Stimulated activated CD8-positive, alpha-beta memory T cell treated with anti-CD3 and anti-CD28 coated beads, Interleukin-15, amount 100 ng/mL, for 4 hours (primary cell): ENCODE measurements at places on chromosomes 5 and 9.
A peak's percentile ranks its signal among the peaks of the same experiment; 100 is the strongest.

- DNase-seq = no peak
These were observed 29.5 kb downstream of the SPEF2 start for GRCh38 chr5:35647128-35647527.

DNA sequence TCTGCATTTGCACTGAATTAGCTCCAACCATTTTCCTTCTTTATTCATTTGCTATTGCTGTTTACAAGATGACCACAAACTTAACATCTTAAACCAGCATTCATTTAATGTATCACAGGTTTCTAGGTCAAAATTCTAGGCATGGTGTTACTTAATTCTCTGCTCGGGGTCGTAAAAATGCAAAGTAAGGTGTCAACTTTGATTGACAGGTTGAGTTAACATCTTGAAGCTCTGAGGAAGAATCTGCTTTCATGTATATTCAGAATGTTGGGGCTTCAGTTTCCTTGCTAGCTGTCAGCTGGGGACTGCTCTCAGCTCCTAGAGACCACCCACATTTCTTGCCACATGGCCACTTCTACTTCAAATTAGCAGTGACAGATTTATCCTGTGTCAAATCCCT is 348.7 kb upstream of the GRIN3A start:
- DNase-seq = no peak

DNA sequence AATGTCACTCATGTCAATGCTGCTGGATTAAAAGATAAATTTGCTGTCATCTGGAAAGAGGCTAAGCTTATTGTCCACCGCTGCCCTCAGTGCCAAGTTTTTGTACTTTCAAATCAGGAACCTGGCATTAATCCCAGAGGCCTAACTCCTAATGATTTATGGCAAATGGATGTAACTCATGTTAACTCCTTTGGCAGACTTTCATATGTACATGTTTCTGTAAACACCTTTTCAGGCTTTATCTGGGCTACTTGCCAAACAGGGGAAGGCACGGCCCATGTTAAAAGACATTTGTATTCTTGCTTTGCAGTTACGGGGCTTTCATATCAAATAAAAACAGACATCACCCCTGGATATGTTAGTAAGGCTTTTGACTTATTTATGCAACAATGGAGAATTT is 608.0 kb upstream of the ACO1 start:
- DNase-seq = no peak

DNA sequence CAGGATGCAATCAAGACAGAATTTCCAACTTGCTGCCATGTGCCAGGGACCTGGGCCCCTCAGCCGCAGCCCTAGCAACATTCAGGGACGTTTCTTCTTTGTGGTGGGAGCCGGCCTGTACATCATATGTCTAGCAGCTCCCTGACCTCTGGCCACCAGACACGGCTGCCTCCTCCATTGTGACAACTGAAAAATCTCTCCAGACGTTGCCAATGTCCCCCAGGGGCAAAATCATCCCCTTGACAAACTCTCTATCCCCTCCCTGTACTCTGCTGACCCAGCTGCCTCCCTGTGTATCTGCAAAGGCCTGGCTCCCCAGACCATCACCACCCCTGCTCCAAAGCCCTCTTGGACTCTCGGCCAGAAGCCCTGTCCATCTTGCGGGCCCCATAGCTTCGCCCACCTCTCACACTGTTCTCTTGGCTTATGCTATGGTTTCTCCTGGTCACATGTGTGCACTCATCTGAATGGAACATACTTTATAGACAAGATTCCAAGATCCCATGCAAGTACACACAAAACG is 40.8 kb downstream of the BICD2 start:
- no peak for DNase-seq

DNA sequence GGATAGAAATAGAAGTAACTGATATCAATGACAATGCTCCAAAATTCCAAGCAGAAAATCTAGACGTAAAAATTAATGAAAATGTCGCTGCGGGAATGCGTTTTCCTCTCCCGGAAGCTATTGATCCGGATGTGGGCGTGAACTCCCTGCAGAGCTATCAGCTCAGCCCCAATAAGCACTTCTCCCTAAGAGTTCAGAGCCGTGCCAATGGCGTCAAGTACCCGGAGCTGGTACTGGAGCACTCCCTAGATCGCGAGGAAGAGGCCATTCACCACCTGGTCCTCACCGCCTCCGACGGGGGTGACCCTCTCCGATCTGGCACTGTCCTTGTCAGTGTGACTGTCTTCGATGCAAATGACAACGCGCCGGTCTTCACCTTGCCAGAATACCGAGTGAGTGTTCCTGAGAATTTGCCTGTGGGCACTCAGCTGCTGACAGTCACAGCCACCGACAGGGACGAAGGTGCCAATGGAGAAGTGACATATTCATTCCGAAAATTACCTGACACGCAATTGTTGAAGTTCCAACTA is 818 bp downstream of the PCDHGA10 start:
- DNase-seq = no peak

GRCh38 chr9:109150925-109151545 is 16.0 kb downstream of the FRRS1L start:
- DNase-seq = no peak

- DNase-seq = no peak
These were observed 99.7 kb downstream of the SERINC5 start for GRCh38 chr5:80156156-80156555.

DNA sequence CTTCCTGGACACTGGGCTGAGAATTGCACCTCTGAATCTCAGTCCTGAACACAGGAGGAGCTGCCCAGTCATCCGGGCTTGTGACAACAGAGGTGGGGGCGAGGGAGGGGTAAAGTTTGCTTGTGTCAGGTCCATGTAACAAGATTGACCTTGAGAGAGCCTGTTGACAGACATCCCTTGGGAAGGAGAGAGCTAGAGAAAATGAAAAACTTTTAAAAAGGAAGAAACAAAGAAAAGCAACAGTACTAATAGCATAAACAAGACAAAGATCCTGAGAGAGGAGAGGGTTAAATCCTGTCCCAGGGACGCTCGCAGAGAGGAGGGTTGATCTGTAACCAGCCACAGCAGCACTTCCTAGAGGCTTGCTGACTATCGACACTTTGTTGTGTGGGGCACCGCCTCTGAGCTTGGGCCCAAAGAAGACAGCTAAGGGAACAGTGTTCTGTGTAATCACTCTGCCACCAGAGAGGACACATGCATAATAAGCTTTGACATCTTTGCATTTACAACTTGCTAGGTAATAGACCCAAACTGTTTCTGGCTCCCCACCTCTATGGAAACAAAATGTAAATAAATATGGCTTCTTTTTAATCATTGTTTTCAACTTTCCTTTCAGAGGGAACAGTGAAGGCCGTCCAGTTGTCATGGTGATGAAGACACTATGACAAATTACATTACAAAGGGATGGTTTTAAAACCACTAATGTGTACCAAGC is 363.7 kb downstream of the CSNK1G3 start:
- no peak for DNase-seq

DNA sequence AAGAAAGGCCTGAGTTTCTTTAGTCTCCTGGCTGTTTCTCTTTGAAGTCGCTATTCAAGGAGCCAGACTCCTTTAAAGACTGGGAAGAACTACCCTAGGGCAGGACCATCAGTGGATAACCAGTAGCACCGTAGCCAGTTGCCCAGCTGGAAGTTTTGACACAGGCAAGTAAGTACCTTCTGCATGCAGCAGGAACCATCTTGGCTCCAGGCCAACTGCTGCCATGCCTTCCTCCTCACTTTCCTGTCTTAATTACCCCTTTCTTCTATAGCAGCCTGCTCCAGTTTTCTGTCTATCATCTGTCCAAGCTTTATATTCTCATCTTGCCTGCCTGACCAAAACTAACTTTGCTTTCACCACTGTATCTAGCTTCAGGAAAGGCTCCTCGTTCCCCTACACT is 149.7 kb upstream of the SV2C start:
- no peak for DNase-seq

GRCh38 chr5:16311666-16312065 is 132.1 kb upstream of the MARCHF11 start:
- DNase-seq = no peak

- DNase-seq = no peak
These were observed 53.9 kb downstream of the GALNT10 start for GRCh38 chr5:154244476-154244875.

- no peak for DNase-seq
These were observed 4.8 kb downstream of the ADAMTSL1 start for GRCh38 chr9:18478501-18479361.

DNA sequence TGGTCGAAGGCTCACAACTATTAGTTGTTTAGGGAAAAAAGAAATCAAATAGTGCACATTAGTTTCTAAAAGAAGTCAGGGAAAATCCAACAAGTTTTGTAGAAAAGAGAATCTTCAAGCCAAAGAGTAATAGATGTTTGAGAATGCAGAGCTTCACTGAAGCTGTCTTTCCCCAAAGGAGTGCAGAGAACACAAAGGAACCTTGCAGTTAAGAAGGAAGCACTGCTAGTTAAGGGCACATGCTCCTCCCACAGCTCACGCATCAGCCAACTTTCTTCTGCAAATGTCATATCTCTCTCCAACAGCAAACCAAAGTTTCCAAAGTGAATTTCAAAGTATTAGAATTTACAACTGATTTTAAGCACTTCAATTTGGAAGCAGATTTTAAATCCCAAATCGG is 116.4 kb upstream of the FST start:
- no peak for DNase-seq

DNA sequence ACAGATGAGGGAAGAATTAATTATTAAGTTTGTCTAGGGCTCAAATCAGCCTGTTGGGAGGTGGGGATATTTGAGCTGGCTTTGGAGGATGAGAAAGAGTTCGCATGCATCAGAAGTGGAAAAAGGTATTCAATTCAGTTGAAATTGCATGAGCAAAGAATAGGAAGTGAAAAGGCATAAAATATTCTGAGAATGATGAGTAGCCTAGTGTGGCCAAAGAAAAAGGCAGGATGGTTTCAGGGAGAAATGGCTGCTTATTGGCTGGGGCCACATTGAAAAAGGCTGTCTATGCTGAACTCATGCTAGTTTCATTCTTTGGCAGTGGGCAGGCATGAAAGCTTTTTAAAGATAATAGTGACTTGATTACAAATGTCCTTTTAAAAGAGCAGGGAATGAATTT is 235.4 kb upstream of the RIOK2 start:
- DNase-seq = no peak

- no peak for DNase-seq
These were observed 32.9 kb upstream of the AOPEP start for GRCh38 chr9:94693485-94694204.

DNA sequence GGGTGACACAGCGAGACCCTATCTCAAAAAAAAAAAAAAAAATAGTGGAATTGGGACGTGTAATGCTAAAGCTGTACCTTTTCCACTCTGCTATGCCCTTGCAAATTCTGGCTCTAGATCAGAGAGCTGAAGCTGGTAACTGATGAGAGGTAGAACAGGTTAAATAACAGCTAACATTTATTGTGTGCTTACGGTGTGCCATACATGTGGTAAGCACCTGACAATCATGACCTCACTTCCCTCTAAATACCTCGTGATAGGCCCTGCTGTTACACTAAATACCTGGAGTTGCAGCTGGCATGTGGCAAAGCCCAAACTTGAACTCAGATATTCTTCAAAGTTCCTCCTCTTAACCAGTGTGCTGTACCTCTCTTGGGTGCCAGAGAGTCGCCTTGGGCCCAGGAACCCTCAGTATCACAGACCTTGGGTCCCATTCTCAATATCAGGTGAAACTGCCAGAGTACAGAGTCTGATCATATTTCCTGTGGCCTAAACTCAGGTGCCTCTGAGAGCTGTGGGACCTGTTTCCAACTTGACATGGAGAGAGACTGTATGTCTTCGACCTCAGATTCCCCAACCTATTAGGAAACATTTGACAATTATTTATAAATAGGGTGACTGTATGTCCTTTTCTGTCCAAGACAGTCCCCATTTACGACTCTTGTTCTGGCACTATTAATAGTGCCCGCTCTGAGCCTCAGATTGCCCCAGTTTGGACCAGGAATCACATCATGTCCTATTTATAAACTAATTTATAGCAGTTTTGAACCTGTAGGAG is 4.8 kb downstream of the ARL10 start:
- DNase-seq = no peak

DNA sequence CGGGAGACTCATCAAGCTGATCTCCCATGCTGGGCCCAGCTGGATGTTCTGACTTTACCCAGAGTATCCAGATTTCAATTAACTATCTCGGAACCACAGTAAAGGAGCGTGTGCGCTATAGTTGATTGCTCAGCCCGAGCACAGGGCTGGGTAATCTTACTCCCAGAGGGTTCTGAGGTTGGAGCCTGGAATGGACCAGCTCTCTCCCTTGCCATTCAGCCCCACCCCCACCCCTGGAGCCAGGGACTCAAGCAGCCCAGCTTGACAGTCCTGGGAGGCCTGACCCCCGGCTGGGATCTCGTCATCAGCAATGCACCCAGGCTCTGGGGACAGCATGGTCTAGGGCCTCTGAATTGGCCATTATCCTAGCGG is 23.7 kb upstream of the PTGES start:
- no peak for DNase-seq

DNA sequence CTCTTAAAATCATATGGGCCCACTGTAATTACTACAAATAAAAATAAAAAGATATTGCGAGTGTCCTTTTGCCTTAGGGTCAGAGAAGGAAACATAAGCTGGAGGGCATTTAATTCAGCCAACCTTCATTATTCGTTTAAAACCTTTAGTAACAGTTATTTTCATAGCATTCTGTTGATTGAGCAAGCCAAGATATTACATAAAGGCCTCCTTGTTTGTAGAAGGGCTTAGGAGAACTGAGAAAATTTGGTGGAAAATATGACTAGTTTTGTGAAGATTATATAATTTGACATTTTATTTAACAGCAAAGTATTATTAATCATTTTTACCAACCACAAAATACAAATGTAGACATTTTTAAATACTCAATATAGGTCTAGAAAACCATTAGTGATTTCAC is 62.2 kb downstream of the COX7C start:
- DNase-seq = no peak

DNA sequence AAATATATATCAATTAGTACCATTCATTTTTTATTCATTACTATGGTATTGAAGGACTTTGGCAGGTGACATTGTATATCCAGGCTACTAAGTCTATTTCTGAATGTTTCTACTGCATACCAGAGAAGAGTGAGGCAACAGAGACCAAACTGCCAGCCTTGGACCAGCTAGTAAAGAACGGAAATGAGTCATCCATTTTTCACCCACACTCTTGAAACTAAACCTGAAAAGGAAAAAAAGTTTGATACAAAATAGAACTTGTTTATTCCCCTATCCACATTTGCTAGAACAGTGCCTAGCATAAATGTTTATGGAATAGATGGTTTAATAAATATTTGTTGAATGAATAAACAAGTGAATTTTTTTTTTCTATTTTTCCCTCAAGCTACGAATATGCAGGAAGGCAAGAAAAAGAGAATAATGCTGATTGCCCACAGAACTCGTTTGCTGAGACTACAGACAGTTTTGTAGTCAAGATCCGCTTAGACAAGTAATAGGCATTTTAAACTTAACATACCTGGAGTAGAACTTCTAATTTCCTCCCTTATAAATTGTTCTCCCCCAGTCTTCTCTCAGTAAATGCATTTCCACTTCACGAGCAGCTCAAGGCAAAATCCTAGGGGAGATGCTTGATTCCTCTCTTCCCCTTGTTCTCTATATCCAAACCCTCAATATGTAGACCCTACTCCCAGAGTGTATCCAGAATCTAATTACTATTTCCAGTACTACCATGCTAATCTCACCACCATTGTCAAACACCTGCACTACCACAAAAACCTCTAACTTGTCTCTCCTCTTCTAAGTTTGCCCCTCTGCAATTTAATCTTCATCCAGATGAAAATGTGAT is 146.2 kb upstream of the RASA1 start:
- DNase-seq = peak; percentile 11

GRCh38 chr9:94881023-94881422 is 154.5 kb downstream of the AOPEP start:
- DNase-seq = no peak
